ENCODE measurements at places on chromosomes 13 and 19.

DNA sequence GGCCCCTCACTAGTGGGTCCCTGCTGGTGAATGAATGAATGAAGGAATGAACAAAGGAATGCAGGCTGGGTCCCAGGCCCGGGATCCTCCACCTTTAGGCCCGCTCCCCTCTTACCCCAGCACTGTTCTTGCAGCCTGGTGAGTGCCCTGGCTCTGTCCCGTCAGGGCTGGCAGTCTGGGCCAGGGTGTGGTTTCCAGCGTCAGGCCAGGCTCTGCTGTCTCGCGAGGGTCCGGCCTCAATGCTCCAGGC, 317 bp downstream of the LYL1 start:
- DNase-seq: peak; percentile 86

DNA sequence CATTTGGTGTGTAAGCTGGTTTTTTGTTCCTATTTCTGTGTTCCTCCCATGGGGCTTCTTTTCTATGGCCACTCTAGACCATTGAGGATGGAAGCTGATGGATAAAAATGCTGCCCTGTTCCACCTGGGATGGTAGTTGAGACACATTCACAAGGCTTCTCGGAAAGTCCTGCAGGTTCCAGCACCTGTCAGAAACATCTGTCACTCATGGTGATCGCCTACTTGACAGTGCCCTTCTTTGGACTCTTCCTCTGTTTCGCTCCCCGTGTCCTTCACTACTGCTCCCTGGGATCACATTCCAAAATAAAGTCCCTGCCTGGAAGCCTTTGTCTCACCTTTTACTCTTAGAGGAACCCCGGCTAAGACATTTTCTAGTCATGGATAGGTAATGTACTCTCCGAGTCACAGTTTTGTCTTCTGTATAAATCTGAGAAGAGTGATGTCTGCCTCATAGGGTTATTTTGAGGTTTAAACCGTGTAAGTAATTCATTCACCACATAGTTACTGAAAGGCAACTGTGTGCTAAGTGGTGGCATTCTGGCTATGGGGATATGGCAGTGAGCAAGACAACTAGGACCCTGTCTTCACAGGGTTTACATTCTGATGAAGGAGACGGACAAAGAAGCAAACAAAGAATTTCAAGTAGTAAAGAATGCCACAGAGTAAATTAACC, 21.0 kb downstream of the UBAC2 start:
- DNase-seq: no peak

- no peak for DNase-seq
These were observed 44.2 kb downstream of the PCDH8 start for GRCh38 chr13:52804202-52804641.

- no peak for DNase-seq
These were observed 50.7 kb upstream of the SERP2 start for GRCh38 chr13:44322928-44323327.

DNA sequence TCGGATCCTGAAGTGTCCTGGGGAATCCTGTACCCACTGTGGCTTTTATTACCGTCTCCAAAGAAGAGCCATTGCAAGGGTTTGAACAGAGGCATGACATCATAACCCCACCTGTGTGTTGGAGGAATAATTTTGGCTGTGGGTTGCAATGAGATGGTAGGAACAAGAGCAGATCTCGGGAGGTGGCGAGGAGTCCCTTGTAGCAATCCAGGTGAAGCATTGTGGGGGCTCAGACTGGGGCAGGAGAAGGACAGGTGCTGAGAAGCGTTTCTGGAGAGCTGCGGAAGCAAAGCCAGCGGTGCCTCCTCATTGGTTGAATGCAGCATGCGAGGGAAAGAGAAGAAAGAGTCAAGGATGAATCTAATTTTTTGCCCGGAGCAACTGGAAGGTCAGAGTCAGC, 382.4 kb downstream of the EFNB2 start:
- DNase-seq: no peak

DNA sequence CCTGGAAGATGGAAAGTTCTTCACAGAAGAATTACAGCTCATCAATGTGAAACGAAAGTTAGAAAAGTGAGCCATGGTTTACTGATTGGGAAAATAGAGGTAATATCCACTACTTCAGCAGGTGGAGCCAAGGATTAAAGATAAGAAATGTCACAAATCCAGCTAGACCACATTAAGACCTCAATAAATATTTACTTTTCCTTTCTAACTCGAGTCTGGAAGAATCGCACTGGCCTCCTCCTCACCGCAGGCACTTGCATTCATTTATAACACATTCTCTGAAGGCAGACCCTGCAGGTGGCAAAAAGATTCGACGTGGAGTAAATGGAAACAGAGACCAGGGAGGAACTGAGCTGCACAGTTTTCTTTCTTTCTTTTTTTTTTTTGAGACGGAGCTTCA, 7.4 kb downstream of the SLC35E1 start:
- no peak for DNase-seq

DNA sequence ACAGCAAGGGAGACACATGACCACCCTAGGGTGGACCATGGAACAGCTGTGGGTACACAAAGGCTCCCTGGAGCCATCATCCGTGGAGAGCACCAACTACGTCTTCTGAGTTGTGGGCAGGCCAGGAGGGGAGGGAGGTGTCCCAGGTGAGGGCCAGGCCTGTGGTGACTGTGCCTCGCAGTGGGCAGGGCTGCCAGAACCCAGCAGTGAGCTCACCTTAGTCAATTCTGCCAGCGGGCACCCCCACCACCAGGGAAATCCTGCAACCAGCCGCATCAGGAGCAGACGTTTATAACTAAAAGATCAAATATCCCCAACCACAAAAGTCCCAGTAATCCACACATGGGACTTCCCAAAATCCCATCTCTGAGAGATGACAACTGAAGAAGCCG, 19.6 kb downstream of the ELL start:
- no peak for DNase-seq

DNA sequence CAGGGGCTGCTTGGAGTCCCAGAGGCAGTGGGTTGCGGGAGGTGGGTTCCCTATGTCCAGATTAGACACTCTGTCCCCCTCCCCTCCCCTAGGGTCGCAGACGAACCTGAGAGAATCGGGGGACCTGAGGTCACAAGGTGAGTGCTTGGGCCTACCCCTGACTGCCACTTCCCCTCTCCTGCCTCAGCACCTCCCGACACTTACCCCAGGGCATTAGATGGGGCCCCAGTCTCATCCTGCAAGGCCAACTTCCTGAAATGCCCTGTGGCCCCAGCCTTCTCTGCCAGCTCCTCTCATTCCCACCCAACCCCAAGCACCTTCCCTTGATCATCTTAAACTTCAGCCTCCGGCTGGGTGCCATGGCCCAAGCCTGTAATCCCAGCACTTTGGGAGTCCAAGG, 23.0 kb downstream of the CKM start:
- no peak for DNase-seq

GRCh38 chr13:50257646-50258045, 242.4 kb downstream of the KCNRG start:
- no peak for DNase-seq

DNA sequence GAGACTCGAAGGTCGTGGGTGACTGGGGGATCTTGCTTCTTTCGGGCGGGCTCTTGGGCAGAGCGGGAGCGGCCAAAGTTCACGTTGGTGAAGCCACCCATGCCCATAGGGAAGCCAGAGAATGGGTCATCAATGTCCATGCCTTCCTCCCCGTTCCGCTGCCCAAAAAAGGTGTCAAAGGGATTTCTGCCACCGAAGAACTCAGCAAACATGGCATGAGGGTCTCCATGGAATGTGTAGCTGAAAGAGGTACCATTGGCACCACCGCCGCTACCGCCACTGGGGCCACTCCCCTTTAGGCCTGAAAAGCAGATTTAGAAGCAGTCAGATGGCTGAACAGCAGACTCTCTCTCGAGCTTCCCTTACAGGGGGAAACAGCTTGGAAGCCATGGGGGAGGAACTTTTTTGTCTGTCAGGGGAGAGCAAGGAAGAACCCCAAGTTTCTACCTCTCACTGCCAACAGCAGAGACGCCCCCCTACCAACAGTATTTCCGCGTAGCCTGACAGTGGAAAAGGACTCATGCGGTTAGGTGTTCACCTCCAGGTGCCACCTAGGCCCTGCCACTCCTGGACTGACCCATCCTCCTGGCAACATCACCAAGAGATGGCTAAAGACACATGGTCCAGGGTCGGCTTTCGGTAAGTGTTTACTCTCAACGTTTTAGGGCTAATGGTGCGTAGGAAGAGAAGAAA, 1.3 kb downstream of the DNAJB1 start:
- no peak for DNase-seq

DNA sequence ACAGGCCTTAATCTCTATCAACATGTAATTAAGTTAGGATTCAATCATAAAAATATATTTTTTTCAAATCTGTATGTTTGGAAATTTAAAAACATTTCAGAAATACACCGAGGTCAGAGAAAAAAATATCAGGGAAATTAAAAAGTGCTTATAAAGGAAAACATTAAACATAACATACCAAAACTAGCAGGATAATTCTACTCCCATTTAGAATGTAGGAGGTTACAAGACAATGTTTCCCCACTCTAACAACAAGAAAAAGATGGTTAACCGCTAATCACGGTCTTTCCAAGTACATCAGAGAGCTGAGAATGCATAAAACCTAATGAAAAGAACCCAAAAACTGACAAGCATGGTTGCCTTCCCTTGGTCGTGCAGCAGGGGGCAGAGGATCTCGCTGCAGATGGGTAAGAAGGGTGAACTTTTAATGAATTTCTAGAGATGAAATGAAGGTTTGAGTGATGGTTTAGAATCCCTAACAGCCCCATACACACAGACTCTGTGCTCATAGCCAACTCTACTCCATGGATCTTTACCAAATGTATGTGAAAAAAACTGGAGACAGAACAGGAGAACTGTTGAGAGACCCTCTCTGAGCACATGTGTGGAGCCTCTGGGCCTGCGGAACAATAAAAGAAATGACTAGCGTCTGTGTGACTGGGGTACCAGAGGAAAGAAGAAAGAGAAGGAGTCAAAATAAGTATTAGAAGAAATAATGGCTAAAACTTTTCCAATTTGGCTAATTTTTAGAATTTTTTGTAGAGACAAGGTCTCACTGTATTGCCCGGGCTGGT, 51.3 kb upstream of the LSM14A start:
- no peak for DNase-seq

GRCh38 chr19:10773969-10774368, 56.1 kb downstream of the DNM2 start:
- no peak for DNase-seq

DNA sequence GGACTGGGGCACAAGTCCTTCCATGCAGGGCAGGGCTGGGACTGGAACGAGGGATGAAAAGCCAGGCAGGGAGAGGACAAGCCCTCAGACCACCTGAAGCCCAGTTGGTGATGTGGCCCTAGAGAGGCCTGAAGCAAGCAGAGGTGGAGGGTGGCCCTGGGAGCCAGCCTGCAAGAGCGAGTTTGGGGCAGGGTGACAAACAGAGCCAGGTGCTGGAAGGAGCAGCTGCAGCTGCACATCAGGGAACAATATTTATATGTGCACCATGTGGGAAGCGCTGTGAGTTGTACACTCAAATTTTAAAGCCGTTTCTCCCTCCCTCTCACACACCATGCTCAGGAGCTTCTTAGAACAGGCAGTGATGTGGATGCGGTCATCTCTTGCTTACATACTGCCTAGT, 67.8 kb downstream of the FGF9 start:
- no peak for DNase-seq

DNA sequence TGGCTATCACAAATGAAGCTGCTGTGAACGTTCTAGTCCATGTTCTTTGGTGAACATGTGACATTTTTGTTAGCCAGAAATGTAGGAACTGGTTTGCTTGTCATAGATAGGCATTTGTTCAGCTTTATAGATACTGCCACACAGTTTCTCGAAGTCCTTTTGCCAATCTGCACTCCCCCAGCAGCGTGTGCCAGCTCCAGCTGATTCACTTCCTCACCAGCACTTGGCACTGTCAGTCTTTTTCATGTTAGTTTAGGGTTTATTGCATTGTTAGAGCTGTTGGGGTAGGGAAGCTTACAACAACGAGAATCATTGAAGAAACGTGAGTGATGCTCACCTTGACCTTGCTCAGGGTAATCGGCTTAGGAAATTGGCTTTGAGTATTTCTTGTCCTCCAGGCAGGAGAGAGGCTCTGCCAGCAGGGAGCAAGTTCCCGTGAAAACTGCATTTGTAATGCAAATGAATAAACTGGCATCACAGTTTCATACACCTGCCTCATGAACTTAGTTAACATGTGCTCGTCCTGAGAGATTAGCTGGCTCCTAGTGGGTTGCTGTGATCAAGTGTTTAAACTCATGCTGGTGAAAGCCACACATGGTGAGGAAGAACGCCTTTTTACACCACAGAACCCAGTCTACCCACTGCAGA, 83.9 kb downstream of the ING1 start:
- no peak for DNase-seq

DNA sequence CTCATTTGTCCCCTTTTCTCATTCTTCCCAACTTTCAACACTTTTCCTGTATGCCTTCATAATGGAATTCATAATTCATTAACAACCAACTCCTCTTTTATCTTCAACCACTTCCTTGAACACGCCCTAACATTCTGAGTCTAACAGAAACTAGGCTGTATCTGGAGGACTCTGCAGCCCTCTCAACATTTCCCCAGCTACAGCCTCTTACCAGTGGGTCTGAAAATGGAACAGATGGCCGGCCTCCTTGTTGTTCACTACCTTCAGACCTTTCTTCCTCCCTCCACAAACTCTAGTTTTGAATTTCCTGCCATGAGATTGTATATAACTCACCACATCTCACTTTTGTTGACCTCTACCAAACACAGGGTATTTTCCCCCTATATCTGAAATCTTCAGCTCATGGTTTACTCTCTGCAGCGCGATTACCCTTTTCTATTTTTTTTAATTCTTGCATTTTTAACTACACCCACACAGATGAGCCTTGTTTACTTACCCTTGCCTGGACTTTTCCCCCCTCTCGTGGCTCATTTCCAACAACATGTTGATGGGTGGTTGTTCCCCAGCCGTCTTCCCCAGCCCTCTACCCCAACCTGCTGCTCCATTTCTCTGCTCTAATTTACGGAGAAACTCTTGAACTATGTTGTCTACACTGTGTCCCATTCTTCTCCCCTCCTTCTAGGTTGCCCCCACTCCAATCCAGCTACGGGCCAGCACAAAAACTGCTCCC, 846 bp downstream of the ZNF790 start:
- no peak for DNase-seq

DNA sequence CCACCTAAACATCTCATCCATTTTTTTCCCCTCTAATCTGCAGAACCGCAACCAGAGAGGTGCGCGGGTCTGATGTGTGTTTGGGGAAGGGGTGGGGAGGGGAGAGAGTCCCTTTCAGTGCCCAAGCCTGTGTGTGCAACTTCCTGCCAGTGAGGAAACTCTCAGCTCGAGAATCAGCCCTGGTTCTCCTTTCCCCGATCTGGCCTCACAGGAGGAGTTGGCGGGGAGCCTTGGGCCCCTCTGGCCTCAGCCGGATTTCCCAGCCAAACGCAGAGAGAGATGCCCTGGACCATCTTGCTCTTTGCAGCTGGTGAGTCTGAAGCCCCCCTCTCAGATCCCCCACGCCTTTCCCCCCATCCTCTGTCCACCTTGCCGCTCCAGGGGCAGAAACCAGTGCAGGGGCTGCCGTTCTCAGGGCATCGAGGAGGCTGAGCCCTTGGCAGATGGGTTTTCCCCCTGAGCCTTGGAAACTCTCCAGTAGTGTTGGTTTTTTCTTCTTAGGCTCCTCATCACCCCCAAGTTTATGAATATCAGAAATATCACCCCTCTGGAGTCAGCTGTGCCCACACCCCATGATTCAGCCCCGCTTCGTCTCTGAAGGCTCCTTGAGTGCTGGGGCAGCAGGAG, at the start of gene C19orf38:
Gene C19orf38 (plus strand): TSS at position 186 of the 627 bp plus-strand sequence. CDS start 94 bp downstream, at position 280.
- DNase-seq: no peak

- peak; percentile 94 for DNase-seq
These were observed 8.1 kb downstream of the RINL start for GRCh38 chr19:38869836-38870607.
